Choroid plexus epithelial cell (primary cell): ENCODE measurements at places on chromosomes 3 and 15.

- peak; percentile 69 for DNase-seq
Measured at GRCh38 chr3:9402410-9403228, 5.2 kb downstream of the SETD5 start.

GRCh38 chr15:99283717-99284116 lies 32.4 kb downstream of the LRRC28 start:
- no peak for DNase-seq

DNA sequence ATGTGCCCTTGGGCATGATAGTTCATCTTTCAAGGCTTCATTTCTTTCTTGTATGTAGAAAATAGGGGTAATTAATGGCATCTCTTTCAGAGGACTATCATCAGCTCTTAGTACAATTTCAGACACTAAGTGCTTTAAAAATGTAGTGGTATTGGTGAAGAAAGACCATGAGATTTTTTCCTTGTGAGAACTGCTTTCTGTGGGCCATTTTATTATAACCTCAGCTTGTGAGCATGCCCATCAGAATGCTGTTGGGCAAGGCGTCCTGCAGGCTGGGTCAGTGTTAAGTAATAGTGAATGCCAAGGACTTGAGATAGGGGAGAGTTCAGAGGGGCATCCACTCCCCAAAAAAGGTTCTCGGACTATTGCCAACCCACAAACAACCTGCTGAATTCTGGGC lies 187.9 kb downstream of the GHSR start:
- peak; percentile 75 for DNase-seq

DNA sequence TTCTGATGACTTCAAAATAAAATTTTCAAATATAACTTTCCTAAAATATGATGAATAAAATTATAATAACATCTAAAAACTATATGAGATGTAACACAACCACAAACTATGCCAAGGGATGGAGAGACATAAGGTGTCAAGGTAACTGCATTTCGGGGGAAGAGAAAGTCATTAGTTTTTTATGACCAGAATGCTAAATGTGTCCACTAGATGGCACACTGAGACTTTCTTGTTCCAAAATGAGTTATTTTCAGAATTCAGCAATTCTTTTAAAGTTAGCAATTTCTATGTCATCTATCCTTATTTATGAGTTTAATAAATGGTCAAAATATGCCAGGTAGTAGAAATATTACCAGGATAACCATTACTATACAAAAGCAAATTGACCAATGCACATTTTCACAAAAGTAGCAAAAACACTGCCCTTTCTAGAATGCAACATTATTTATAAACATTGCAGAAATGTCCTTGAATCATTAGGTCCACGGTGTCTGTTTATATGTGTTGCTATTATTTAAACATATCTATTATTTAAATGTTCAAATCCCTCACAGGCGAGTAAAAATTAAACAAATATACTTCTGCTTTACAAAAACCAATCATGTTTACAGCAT lies 374.2 kb downstream of the PLCL2 start:
- peak; percentile 58 for DNase-seq

DNA sequence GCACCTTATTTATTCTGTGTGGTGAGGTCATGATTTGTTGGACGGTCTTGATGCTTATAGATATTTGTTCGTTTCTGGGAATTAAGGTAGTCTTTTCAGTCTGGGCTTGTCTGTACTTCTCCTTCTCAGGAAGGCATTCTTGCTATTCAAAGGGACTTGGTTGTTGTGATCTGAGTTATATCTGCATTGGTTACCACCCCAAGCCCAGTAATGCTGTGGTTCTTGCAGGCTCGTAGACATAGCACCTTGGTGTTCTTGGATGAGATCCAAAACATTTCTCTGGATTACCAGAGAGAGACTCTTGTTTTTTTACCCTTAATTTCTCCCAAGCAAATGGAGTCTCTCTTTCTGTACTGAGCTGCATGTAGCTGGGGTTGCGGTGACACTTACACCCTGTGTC lies 128.0 kb upstream of the CBLB start:
- DNase-seq, result peak; percentile 58

GRCh38 chr3:106114220-106114619 lies 245.4 kb upstream of the CBLB start:
- DNase-seq, result peak; percentile 64

DNA sequence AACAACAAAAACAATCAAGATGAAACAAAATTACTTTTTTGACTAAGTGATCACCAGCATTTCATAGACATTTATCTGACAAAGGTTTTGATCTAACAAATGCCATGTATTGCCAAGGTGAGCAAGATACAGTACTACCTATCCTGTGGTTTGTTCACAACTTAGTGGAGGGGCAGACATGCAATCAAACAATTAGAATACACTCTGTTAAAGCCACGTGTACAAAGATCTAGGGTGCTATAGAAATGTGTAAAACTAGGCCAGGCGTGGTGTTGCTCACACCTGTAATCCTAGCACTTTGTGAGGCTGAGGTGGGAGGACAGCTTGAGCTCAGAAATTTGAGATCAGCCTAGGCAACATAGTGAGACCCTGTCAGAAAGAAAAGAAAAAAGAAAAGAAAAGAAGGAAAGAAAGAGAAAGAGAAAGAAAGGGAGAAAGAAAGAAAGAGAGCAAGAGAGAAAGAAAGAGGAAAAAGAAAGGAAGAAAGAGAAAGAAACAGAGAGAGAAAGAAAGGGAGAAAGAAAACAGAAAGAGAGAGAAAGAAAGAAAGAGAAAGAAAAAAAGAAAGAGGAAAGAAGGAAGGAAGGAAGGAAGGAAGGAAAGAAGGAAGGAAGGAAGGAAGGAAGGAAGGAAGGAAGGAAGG lies 1.4 kb upstream of the TRIM69 start:
- no peak for DNase-seq

DNA sequence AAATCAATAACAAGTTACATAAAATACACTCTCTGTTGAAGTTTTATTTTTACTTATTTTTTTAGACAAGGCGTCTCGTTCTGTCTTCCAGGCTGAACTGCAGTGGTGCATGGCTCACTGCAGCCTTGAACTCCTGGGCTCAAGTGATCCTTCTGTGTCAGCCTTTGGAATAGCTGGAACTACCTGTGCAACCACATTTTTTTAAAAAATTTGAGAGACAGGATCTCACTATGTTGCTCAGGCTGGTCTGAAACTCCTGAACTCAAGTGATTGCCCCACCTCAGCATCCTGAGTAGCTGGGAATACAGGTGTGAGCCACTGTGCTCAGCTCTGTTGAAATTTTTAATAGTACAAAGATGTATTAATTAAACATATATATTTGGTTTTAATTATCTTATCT lies 614.3 kb upstream of the ARRDC4 start:
- no peak for DNase-seq

DNA sequence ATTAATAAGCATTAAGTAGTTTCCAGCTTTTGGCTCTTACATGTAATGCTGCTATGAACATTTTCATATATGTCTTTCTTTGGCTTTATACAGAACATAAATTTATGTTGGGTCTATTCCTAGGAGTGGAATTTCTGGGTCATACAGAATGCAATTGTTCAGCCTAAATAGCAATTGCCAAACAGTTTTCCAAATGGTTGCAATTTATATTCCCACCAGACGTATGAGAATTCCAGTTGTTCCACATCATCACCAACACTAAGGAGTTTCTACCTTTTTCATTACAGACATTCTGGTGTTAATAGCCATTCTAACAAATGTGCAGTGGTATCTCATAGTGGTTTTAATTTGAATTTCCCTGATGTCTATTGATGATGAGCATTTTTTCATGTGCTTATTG lies 160.1 kb upstream of the TMC3 start:
- no peak for DNase-seq

DNA sequence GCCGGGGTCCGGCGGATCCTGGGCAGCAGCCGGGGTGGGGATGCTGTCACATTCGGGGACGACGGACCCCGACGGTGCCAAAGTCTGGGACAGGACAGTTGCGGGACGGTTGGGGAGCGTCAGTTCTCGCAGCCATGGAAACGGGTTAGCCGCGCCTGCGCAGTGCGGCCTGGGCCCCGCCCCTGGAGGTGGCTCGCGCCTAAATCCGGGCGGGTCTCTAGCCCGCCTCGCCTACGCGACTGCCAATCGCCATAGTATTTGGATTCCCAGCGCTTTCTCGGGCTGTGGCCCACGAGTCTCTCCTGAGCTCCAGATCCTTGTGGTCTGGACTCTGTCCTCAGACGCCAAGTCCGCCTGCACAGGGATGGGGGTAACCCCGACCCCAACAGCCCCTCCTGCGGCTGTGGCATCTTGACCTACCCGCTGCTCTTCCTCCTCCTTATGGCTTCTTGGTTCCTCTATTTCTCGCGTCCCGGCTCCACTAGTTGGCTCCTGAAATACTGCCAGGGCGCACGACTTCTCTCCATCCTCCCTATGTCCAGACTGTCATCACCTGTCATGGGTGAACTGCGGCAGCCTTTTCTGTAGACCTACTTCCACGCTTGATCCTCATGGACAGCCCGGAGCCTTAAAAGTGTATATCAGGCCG lies at the start of gene ZMYND10:
Gene ZMYND10, minus strand, starts transcription at position 147 of the 649 bp plus-strand sequence. CDS start 153 bp downstream, outside the sequence.
- peak; percentile 42 for DNase-seq

- DNase-seq, result peak; percentile 87
Measured at GRCh38 chr3:40317061-40317855, 7.8 kb downstream of the EIF1B start.

DNA sequence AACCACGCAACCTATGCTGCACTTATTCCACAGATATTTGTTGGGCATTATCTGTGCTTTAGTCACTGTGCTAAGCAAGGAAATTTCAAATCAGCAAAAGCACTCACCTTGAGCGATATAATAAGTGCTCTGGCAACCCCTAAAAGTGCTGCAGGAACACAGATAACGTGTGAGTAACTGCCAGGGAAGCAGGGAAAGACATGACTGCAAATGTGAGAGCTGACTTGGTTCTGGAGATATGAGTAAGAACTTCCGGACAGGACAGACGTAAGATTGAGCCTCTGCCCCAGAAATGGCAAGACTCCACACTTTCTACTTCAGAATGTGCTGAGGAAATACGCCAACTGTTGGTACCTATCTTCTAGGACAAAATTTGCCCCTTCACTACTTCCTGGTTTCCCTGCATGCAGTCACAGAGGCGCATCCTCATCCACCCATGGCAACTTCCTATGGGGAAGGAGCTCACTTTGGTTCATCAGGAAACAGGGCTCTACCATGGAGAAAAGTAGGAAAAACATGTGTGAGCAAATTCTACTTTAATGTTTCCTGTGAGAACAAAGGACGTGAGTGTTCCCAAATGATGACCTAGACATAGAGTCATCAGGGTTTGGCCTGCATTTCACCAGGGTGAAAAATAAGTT lies 41.7 kb downstream of the AQP9 start:
- DNase-seq, result no peak

DNA sequence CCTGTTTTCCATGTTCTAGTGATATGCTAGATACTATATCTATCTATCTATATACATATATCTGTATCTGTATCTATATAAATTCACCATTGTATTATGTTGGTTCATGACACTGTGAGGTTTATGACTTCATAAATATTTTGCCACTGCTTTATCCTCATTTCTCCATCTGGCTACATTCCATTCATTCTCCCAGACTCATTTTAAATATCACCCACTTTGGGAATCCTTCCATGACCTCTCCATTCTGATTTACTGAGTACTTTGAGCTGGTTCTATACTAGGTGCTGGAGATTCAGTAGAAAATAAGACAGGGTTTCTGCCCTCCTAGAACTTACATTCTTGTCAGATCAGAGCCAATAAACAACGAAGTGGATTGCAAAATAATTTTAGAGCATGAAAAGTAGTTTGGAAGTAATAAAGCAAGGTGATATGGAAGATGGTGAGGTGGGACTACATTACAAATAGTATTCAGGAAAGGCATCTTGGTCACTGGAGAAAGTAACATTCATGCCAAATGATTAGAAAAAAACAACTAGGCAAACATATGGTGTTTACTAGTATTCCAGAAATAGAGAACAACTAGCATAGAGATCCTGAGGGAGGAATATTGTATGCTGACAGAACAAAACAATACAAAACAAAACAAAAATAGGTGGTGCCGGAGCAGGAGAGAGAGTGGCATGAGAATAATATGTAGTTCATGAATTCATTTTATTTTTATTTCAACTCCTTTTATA lies 11.6 kb upstream of the PLSCR4 start:
- DNase-seq, result peak; percentile 26

DNA sequence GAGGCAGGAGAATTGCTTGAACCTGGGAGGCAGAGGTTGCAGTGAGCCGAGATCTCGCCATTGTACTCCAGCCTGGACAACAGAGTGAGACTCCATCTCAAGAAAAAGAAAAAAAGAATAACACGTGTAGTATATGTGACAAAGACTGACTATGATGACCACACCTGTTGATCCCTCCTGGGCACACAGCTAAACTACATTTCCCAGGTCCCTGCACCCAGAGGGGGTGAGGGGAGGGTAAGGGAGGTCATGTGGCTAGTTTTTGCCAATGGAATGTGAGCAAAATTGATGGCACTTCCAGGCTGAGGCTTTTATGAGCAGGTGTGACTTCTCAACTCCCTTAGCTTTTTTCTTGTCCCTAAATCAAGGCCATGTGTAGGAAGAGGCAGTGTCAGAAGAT lies 58.2 kb downstream of the KLHL6 start:
- DNase-seq, result no peak

- peak; percentile 21 for DNase-seq
Measured at GRCh38 chr15:33296856-33297255, 13.9 kb upstream of the RYR3 start.

GRCh38 chr3:99503350-99503749 lies 135.0 kb upstream of the COL8A1 start:
- peak; percentile 18 for DNase-seq

- DNase-seq, result no peak
Measured at GRCh38 chr3:99972380-99973104, 141.8 kb downstream of the FILIP1L start.

- DNase-seq, result no peak
Measured at GRCh38 chr3:72393455-72393854, 454.8 kb downstream of the SHQ1 start.

DNA sequence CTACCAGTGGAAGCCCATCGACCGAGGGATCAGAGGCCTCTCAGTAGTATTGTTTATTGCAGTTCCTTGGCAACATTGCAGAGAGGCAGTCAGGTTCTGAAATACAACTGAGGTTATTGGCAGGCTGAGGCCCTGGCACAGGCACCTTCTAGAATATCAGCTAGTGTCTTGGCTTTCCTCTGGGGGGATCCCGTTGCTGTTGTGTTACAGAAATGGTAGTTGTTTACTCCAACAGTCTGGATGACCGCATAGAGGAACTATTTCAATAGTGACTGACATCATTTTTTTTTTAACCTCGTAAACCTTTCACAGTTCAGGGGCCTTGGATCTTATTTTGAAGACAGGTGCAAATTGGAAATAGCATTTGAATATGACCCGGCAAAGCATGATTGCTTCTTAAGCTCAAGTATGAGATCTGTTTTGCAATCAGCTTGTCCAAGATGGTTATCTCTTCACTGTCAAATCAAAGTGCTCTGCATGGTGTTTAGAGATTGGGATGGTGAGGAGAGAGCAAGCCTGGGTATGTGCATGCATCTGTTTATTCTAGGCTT lies 63.9 kb downstream of the PGPEP1L start:
- peak; percentile 13 for DNase-seq

- DNase-seq, result peak; percentile 68
Measured at GRCh38 chr3:148223266-148223665, 474.4 kb upstream of the AGTR1 start.

GRCh38 chr3:180523040-180523439 lies 78.9 kb upstream of the TTC14 start:
- DNase-seq, result no peak

- no peak for DNase-seq
Measured at GRCh38 chr15:31273258-31273941, 53.2 kb upstream of the KLF13 start.
